Suppressor macrophage (primary cell): ENCODE measurements at places on chromosomes 6 and 20.

GRCh38 chr6:159790956-159791598 is 810 bp downstream of the MRPL18 start:
- DNase-seq, result peak; percentile 40

- no peak for DNase-seq
Observed at GRCh38 chr6:154030646-154031045, 8.4 kb upstream of the OPRM1 start.

- DNase-seq, result no peak
Observed at GRCh38 chr20:6703047-6703446, 64.4 kb upstream of the BMP2 start.

- DNase-seq, result no peak
Observed at GRCh38 chr6:52686878-52687699, 16.2 kb downstream of the TMEM14A start.

GRCh38 chr20:17525650-17526049 is 5.5 kb downstream of the BFSP1 start:
- DNase-seq, result no peak

- no peak for DNase-seq
Observed at GRCh38 chr6:134400941-134401340, 83.0 kb upstream of the SGK1 start.

DNA sequence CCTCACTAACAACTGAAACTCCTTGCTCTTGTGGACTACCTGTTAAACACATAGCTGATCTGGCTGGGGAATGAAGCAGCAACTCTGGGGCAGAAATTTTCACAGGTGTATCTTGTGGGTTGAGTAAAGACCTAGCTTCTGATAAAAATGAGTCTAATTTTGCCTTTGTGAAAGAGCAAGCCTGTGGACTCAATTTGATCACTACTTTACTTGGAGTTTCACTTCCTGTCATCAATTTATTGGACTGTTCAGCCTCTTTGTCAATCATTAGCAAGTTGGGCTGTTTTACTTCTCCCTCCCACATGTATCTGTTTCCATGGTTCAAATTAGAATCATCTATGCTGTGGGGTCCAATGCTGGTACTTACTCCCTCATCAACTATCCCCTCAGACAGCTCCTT is 29.6 kb upstream of the CRIP3 start:
- no peak for DNase-seq
